ENCODE measurements at places on chromosomes 4 and X.

DNA sequence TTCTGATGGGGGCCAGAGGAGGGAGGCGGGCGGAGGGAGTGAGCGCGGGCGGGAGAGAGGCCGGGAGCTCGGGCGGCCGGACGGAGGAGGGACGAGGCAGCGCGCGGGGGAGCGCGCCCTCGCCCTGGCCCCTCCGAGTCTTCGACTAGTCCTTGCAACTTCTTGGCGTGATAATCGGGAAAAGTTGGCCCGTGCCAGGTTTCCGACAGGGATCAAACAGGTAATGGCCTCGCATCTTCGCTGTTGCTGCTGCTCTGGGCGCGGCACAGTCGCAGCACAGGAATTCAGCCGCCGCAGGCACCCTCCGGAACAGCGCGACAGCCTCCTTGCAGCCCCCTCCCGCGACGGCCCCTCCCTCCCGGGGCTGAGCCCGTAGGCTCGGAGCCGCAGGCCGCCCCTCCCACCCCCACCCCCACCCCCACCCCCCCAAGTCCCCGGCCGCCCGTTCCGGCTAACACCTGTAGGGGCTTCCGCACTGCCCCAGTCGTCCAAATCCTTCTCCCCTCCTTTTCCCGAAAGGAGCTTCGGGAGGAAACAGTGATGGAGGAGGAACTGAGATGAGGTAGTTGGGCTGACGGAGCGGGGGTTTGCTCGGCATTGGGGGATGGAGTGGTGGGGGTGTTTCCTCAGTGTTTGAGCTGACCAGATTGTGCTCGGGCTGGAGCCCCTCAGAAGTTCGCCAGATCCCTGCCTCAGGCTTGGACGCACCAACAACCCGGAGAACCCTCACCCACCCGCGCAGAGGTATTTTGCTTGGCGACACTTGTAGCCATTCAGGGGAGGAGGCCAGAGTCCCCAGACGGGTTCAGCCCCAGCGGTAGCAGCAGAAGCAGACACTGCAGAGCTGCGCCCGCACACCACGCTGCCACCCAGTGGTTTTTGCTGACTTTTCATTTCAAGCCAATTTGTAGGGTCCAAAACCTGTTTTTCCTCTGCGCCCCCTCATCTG is at the start of gene FGF13:
Gene FGF13, minus strand, starts transcription at position 319 of the 949 bp plus-strand sequence. CDS start 714 bp downstream, outside the sequence.
- DNase-seq: peak; percentile 25

- no peak for DNase-seq
These were observed 140.4 kb downstream of the ZNF674 start for GRCh38 chrX:46404774-46405173.

DNA sequence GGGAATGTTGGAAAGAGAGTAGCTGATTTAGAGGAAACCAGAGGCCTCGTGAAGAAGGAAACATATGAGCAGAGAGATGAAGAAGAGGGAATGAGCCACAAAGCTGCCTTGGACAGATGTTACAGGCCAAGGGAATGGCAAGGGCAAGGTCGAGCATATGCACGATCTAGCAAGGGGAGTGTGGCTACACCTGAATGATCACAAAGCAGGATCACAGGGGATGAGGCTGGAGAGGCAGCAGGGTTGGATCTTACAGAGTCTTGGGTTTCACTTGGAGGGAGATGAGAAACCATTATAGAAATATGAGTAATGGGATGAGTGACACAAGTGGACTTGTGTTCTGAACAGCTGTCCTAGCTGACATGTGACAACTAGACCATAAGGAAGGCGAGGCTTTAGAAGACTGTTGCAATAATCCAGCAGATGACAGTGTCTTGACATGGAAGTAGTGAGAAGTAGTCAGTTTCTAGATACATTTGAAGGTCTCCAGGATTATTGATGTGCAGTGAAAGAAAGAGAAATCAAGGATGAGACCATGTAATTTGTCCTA is 58.7 kb downstream of the RASGEF1B start:
- DNase-seq: no peak

- peak; percentile 78 for DNase-seq
These were observed at the start of gene ANKRD37 for GRCh38 chr4:185396724-185397385. Gene ANKRD37, plus strand, starts transcription at chr4:185396841. Its CDS starts 83 bp downstream, at chr4:185396924.

- no peak for DNase-seq
These were observed 77.2 kb upstream of the BOD1L1 start for GRCh38 chr4:13704761-13705160.

- DNase-seq: no peak
These were observed 88.8 kb downstream of the DCLK2 start for GRCh38 chr4:150167054-150167453.

DNA sequence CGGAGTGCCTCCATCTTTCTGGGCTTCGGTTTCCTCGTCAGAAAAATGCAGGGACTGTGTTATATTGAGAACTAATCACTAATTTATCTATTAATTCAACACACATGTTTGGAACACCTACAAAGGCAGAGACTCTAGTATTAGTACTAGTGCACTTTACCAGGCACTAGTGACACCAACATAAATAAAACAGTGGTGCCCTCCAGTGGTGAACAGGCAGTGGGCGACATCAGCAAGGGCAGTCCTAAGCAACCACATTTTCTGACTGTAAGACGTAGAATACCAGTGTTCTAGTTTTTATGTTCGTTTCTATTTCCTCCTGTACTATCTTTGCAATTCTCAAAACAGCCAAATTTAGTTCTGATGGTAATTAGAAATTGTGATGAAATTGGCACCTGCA is 69.1 kb upstream of the UCP1 start:
- DNase-seq: peak; percentile 22

DNA sequence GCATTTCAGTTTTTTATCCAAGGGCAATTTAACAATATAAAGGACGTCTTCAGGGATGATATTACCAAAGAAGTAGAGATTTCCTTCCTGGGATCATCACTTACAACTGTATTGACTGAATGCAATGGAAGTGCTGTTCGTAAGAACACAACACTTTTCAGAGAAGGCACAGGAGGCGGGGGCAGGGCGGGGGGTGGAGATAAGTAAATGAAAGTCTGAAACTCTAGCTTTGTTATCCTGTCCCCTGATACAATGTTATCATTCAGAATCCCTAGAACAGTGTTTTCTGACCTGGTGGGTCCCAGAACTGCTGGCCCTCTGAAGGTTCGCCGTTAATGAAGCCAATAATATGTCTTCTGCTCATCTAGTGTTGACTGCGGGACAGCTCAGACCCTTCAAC is 124.6 kb downstream of the NSUN7 start:
- no peak for DNase-seq

GRCh38 chrX:105837232-105837631 is 14.9 kb downstream of the NRK start:
- DNase-seq: no peak

DNA sequence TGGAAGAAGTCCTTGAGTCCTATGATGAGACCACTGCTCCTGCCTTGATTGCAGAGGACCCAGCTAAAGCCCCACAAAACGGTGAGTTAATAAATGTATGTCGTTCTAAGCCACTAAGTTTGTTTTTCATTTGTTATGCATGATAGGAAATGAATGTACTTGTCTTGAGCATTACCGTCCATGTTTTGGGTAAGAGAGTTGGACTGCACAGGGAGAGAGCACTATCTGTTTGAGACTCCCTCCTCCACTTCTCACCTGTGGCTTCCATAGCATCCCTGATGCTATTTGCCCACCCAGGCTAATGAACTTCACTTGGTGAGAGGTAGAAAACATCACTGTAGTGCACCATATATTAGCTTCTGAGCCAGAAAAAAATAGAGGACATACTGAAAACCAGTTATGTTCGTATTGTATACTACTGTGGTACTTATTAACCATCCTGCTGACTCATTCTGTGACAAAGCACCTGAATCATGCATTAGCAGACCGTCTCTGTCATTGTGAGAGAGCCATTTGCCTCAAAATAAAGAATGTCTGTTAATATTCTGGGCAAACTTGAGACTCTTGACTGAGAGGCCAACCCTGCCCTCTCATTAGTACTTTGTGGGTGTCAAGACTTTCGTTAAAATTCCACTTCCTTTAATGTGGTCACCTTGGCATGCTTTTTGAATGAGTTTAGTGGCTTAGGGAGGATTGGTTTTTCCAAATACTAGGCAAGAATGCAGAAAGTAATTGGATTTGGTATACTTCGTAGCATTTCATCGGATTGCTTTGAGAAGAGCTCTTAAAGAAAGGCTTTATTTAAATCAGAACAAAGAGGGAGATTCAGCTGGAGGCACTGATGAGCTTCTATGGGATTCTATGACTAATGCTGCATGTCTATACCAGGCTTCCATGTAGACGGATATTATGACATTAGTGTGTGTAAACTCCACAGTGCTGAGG is 99.3 kb upstream of the GRPR start:
- DNase-seq: no peak

Measured in NCI-H146 (cell line).